RPMI8226 (cell line): ENCODE measurements at places on chromosomes 3 and 15.

GRCh38 chr15:100959066-100960050 lies 40.2 kb downstream of the LRRK1 start:
- DNase-seq: no peak

GRCh38 chr15:55552451-55552850 lies 35.7 kb downstream of the PYGO1 start:
- DNase-seq: no peak

DNA sequence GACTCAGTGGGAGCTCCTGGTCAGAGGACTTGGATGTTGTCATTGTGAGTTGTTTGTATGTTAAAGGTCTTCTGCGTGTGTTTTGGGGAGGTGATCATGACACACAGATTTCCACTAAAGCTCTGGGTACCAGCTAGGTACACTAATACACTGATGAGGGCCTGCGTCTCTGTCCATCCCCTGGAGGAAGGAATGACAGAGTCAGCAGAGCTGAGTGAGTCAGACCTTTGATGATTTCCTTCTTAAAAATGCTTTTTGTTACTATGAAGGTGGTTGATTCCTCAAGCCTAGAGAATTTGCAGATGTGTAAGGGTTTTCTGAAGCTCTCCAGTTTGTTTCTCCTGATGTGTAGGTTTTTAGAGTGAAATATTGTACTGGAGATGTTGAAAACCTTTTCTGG lies 424.1 kb upstream of the TPM1 start:
- no peak for DNase-seq

- DNase-seq: no peak
These were observed 49.0 kb upstream of the DUT start for GRCh38 chr15:48282216-48282615.

DNA sequence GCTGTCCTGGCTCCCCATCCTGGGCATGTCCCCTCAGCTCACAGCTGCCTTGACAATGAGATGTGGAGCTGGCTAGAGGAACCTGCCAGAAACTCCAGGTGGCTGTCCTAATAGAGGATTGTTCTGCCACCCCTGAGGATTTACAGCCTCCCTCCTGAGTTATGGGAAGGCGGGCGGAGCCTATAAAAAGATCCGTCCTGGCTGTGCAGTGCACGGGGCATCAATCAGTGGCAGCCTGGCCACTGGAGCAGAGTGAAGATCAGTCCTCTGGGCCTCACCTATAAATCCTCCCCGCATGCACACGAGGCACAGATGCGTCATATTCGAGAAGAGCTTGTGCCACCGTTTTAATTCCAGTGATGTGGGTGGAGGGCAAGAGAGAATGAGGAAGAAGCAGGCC lies 90.0 kb downstream of the MEGF11 start:
- DNase-seq: no peak

DNA sequence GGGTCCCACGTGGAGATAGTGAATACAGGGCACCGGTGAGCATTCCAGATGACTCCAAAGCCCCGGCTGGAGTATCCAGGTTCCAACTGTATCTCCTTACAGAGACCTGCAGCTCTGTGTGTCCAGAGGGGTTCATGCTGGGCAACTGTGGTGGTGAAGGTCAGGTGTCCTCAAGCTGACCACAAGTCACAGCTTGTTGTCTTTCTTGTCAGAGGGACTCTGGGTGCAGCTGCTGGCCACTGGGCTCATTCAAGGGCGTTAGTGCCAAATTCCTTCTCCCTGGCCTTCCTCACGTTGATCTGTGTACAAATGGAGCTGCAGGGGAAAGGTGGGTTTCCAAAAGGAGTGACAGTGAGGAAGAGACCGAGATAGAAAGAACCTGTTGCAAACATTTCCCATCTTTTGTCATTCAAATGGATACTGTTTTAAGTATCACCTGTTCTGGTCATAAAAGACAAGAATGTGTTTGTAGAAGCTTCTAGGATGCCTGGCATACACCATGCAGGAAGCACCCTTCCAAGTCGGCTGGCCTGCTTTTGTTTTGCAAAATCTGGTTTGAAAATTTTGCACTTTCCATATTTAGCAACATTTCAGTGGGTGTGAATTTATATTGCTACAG lies 52.5 kb downstream of the CEMIP start:
- DNase-seq: no peak

DNA sequence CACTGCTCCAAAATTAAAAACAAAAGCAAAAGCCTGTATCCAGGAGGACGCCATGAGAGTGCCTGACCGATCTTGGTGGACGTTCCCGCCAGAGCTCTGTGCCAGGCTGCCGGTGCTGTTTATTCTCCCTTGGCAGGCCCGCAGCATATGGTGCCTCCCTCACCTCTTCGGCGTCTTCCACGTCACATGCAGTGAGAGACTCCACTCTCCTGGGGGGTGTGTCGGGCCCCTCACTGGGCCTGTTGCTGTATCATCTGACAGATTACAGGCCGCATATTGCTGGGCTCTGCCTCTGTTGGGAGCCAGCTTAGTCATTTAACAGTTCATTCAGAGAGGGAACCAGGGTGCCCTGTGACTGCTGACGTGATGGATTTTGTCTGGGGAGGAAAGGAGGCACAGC lies 86.4 kb upstream of the ARRDC4 start:
- no peak for DNase-seq

DNA sequence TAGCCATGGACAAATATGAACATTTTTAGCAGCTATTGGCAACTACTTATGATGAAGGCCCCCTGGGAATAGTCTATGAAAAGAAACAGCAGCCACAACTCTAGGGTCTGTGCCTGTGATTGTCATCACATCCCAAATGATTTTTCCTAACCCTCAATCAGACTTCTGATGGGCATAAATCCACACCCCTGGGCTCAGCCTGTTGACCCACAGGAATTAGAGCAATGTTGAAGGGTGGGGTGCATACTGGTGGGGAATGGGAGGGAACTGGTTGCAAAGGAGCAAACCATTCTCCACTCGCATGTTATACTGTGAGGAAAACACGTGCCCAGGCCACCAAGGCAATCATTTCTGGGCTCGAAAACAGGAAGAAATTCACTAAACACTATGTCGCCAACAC lies 106.5 kb upstream of the CTNNB1 start:
- no peak for DNase-seq
